Stimulated activated CD4-positive, alpha-beta T cell treated with anti-CD3 and anti-CD28 coated beads, Interleukin-4, amount 100 ng/mL, for 48 hours (primary cell): ENCODE measurements at places on chromosomes 12 and 14.
A peak's percentile ranks its signal among the peaks of the same experiment; 100 is the strongest.

- DNase-seq = no peak
Measured at GRCh38 chr12:24905431-24905830, 43.5 kb downstream of the BCAT1 start.

DNA sequence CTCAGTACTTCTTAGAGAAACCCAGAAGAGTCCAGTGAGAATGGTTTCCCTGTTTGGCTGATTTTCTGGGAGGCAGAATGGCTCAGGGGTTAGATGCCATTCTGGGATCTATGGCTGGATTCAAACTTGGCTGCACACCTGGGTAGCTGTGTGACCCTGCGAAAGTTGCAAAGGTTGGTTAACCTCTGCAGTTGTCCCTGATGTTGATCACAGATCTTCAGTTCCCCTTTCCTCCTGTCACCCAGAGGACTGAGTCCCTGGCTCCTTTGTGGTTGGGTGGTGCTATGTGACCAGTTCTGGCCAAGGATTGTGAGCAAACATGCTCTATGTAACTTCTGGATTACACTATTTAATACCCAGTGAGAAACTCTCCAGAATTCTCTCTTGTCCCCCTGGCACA, 418.0 kb downstream of the RGS6 start:
- DNase-seq = no peak

- DNase-seq = no peak
Measured at GRCh38 chr12:124639122-124639806, 71.9 kb upstream of the NCOR2 start.

- no peak for DNase-seq
Measured at GRCh38 chr12:116784238-116784612, 46.1 kb downstream of the RNFT2 start.

DNA sequence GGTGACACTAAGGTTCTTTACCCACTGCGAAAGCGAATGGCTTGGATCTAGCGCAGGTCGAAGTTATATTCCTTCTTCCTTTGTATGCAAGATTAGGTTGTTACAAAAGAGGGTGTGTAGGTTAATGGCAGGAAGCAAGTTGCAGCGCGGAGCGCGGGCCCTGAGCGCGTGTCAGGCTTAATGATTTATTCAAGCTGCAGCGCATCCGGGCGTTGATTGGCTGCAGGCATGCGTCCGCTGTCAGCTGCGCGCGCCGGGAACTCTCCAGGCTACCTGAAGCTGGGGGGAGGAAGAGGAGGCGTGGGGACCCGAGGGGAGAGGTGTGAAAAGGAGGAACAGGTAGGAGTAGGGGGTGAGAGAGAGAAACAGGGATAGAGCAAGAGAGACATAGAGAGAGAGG, 7.4 kb downstream of the ASCL1 start:
- no peak for DNase-seq

DNA sequence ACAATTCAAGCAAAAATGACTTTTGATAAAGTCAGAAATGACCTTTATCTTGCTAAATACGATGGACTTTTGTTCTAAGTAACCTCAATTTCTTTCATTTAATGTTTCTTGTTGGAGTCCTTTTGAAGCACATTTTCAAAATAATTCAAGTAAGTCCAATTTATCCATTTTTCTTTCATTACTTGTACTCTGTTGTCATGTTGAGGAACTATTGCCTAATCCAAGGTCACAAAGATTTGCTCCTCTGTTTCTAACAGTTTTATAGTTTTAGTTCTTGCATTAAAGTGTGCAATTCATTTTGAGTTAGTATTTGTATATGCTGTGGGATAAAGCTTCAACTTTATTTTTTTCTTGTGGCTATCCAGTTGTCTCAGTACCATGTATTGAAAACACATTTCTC, 66.7 kb downstream of the CCER1 start:
- no peak for DNase-seq

GRCh38 chr12:94622475-94622874, 27.9 kb downstream of the TMCC3 start:
- no peak for DNase-seq

DNA sequence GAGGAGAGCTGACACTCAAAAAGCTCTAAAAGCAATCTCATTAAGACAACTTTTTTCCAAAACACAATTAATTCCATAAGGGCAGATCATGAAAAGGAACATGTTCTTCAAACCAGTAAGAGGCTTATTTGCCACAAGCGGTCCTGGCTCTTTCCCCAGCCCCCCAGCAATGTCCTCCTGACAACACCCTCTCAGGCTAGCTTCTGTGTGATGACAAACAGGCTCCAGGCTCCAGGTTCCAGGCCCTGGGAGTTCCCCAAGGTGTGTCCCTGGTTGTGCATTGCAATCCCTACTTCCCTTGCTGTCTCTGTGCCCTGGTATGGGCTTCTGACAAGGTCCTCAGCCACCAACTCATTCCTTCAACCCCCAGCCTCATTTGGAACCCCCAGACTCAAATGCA, 8.9 kb downstream of the HVCN1 start:
- DNase-seq = no peak

DNA sequence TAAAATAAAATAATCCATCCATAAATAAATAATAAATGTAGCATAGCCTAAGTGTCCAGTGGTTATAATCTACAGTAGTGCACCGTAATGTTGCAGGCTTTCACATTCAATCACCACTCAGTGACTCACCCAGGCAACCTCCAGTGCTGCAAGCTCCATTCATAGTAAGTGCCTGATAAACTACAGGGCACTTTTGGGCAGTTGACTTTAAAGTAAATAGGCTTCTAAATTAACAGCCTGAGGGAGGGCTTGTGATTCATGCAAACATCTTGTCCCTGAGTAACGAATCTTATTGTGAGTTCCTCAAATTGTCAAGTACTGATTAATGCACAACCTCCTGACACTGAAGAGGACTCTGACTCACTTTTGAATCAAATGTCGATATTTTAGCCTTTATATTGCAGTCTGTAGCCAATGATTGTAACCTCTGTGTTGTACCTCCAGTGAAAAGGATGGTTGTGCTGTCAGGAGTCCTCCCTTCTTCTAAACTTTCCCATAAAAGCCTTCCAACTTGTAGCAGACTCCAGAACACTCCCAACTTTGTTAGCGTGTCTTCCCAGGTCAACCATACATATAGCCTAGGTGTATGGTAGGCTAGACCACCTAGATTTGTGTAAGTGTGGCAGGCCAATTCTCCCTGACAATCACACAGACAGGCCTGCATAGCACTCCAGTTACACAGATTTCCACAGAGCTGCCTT, 55.0 kb upstream of the BICD1 start:
- DNase-seq = peak; percentile 2

GRCh38 chr14:79840103-79840502, 371.2 kb downstream of the DIO2 start:
- DNase-seq = no peak

GRCh38 chr12:104154806-104155205, 16.8 kb upstream of the NFYB start:
- no peak for DNase-seq

DNA sequence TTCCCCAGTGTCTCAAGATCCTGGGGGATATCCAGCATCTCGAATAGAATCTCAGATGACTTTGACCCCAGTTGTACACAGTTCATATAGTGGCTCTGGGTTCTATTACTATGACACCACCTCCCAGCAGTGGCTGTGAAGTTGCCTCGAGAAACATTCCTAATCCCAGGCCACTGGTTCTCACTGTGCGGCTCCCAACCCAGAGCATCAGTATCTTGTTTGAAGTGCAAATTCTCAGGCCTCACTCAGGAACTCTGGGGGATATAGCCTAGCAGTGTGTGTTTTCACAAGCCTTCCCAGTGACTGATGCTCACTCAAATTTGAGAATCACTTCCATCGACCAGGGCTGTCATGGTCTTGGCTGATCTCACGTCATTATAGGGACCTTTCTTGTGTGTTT, 69.3 kb upstream of the IGF1 start:
- no peak for DNase-seq

DNA sequence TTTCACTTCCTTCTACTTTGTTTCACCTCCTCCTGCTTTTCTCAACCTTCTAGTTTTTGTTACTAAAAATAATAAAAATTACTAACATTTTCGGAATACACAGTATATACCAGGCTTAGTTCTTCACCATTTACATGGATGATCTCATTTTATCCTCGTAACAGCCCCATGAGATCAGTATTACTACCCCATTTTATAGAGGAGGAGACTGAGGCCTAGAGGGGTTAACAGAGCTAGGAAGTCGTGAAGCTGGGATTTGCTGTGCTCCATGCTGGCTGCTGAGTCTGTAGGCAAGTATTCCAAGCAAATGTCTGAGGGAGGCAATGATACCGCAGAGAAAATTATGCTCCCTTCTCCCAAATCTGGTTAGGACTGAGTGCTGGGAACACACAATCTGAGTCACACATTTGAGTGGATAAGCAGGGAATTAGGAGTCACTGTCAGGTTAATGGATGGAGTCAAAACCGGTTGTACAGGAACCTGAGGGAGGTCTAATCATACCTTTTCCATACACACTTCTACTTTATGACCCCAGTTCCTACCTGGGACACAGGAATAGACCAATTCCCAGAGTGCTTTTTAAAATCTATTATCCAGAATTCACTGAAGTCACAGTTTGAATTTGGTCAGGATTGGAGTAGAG, 51.1 kb downstream of the ZFYVE26 start:
- no peak for DNase-seq

GRCh38 chr14:33414041-33414440, 475.4 kb downstream of the NPAS3 start:
- no peak for DNase-seq

- DNase-seq = no peak
Measured at GRCh38 chr14:78162202-78162601, 8.0 kb upstream of the NRXN3 start.
